Hippocampal formation (tissue), 2 donors: ENCODE measurements at places on chromosomes 7 and 10.

- no peak for DNase-seq
Measured at GRCh38 chr7:150737265-150738055, at the start of gene GIMAP5. Gene GIMAP5 (plus strand): TSS chr7:150737418. CDS start chr7:150740885, 3,467 bp downstream.

DNA sequence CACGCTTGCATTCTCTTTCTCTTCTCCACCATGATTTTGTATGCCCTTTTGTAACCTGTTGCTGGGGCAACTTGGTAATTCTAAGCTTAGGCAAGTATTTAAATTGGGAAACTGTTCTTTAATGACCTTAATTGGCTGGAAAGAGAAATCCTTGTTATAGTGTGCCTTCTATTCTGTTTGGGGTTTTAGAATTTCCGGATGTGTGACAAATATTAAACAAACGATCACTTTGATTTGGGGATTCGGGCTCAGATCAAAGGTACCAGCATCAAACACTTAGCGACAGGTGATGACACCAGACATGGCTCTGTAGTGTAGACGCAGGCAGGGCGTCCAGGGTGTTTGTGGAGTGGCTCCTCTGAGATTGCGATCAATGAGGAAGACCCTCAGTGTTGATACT, 55.0 kb downstream of the RAB11FIP2 start:
- no peak for DNase-seq

GRCh38 chr7:21020667-21021066, 234.0 kb upstream of the SP8 start:
- no peak for DNase-seq

GRCh38 chr7:150939466-150939865, 38.7 kb downstream of the KCNH2 start:
- no peak for DNase-seq

- DNase-seq = peak; percentile 90
Measured at GRCh38 chr10:97543025-97543546, 29.5 kb upstream of the ANKRD2 start.

DNA sequence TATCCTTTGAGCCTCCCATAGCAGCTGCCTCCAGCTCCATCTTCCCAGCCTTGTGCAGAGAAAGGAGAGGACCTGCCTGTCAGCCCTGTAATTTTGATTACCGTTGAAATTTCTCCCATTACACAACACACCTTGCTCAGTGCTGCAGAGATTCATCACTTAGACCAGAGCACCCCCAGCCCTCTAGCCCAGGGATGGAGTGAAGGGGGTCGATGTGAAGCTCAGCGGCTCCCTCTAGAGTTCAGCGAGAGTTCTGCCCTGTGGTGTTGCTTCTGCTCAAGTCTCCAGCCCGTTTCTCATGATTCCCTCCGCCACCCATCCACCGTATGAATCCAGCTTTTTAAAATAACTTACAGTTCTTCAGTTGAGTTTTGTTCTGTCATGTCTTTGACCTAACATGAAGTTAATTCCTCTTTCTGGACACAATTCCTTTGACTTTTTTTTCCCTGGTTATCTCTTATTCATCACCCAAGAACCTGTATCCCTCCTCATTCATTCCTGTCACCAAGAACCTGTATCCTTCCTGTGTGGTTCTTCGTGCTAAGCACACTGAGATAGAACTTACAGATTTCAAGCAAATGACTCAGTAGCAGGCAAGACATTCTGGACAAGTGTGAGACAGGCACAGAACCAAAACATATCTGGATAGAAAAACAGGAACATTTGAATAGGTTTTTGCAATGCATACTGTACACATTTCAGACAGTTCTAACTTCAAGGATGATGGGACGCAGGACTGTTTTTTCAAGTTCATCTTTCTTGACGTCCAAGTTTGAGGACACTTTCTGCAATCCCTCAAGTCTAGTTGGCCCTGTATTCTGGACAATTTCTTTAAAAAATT, 35.0 kb upstream of the ZNF32 start:
- no peak for DNase-seq

DNA sequence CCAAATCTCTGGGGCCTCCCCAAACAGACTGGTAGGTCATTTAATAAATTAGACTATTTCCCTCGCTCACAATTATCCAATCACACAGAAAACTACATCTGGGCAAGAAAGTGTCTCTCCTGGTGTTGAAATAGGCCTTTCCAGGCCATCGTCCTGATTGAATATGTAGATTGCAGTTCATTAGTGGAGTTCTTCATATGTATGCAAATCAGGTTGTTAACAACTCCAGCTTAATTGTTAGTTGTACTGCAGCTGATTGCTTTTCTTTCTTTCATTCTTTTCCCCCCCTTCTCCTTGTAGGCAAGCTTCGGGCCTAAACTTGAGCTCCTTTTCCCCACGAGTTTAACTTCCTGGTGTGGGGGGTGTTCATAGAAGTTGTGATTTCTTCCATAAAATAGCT, 359.1 kb upstream of the GALNT17 start:
- peak; percentile 20 for DNase-seq

GRCh38 chr10:102633287-102633686, 11.0 kb upstream of the TRIM8 start:
- DNase-seq = no peak

GRCh38 chr7:129970816-129971215, 18.1 kb upstream of the UBE2H start:
- DNase-seq = no peak

- DNase-seq = no peak
Measured at GRCh38 chr7:74051629-74052410, 23.8 kb downstream of the ELN start.

DNA sequence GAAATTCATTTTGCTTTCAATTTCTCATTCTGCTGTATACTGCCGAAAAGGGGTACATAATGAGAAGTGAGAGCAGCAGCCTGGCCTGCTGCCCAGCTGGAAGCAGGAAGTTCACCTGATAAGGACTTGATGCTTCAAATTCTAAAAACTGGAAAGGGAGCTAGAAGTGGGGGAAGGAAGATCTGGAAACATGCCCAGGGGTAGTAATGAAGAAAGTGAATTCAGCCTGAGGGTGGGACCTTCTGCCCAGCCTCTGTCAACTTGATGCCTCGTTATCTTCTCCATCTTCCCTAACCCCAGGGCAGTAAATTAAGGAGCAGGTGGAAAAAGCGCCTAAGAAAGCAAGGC, 69.4 kb downstream of the ARMH3 start:
- no peak for DNase-seq

- DNase-seq = no peak
Measured at GRCh38 chr10:113518415-113518814, 34.4 kb upstream of the HABP2 start.
